Sigmoid colon (tissue), 7 donors: ENCODE measurements at places on chromosomes 3 and 15. TPM values are rescaled to one million over a fixed set of nuclear protein-coding genes. Genes with fewer than 3 reads are reported as not detected.

GRCh38 chr15:27965546-27965945 lies 133.6 kb downstream of the OCA2 start:
- DNase-seq, result no peak
- H3K27ac ChIP-seq, result no peak overlapping the region
- H3K27me3 ChIP-seq, result no peaks in the 10 kb centered on the region
- H3K36me3 ChIP-seq, result no peaks in the 10 kb centered on the region

- H3K27ac ChIP-seq, result no peak overlapping the region
- no peaks in the 10 kb centered on the region for H3K27me3 ChIP-seq
- no peak overlapping the region for H3K4me3 ChIP-seq
- H3K36me3 ChIP-seq, result no peaks in the 10 kb centered on the region
These were observed 82.9 kb downstream of the NR1D2 start for GRCh38 chr3:24027946-24028345.

DNA sequence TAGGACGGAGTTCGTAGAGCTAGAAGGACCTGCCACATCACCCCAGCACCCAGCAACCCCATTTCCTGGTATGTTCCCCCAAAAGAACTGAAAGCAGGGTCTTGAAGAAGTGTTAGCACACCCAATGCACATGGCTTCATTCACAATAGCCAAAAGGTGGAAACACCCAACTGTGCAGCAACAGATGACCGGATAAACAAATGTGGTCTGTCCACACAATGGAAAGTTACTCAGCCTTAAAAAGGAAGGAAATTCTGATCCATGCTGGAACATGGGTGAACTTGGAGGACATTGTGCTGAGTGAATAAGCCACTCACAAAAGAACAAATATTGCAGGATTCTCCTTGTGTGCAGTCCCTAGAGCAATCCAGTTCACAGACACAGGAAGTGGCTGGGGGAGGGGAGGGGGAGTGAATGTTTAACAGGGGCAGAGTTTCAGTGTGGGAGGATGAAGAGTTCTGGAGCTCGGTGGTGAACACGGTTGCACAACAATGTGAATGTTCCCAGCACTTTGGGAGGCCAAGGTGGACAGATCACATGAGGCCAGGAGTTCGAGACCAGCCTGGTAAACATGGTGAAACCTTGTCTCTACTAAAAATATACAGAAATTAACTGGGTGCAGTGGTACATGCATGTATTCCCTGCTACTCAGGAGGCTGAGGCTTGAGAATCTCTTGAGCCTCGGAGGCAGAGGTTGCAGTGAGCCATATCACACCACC lies 157.5 kb downstream of the NUP210 start:
- no peak overlapping the region for H3K27ac ChIP-seq
- H3K36me3 ChIP-seq, result no peaks in the 10 kb centered on the region
- peaks cover 12% of the 10 kb centered on the region for H3K27me3 ChIP-seq
- H3K4me3 ChIP-seq, result no peak overlapping the region
- no peak for DNase-seq
- H3K4me1 ChIP-seq, result no peaks in the 10 kb centered on the region

DNA sequence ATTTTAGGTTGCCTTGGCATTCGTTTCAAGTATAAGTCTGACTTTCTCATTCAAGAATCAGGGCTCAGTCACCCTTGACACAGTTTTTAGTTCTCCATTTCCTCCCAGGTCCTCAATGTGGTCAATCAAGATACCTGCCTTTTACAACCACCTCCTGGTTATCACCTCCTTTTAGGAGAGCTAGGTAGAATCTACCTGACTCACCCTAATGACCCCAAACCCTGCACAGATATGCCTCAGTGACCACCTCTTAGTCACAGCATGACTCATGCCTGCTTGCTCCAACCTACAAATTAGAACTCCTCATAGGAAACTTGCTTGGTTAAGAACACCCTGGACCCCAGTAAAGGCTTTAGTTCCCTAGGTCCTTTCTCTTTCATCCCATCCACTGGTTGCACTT lies 22.5 kb downstream of the DMXL2 start:
- H3K27me3 ChIP-seq, result no peaks in the 10 kb centered on the region
- H3K4me3 ChIP-seq, result no peak overlapping the region
- DNase-seq, result no peak
- H3K36me3 ChIP-seq, result no peaks in the 10 kb centered on the region
- no peak overlapping the region for H3K27ac ChIP-seq

DNA sequence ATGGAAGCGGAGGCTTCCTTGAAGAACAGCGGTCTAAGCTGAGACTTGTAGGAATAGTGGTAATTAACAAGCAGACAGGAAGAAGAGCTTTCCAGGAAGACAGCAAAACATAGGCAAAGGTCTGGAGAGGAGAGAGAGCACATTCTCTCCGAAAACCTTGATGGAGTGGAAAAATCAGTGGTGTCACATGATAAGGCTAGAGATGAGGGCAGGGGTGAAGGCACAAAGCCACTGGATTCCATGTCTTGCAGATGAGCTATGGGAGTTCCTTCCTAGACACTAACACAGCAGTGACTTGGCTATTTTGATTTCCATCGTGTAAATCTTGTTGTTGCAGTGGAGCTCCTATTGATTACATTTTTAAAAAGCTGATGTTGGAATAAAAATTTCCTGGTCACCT lies 132.0 kb downstream of the MCTP2 start:
- H3K27me3 ChIP-seq, result no peaks in the 10 kb centered on the region
- H3K4me1 ChIP-seq, result no peaks in the 10 kb centered on the region
- no peak for DNase-seq
- no peaks in the 10 kb centered on the region for H3K36me3 ChIP-seq

- H3K4me3 ChIP-seq, result no peak overlapping the region
- no peaks in the 10 kb centered on the region for H3K4me1 ChIP-seq
- H3K27me3 ChIP-seq, result no peaks in the 10 kb centered on the region
- no peaks in the 10 kb centered on the region for H3K36me3 ChIP-seq
These were observed 24.7 kb downstream of the KAT2B start for GRCh38 chr3:20064796-20065564.

DNA sequence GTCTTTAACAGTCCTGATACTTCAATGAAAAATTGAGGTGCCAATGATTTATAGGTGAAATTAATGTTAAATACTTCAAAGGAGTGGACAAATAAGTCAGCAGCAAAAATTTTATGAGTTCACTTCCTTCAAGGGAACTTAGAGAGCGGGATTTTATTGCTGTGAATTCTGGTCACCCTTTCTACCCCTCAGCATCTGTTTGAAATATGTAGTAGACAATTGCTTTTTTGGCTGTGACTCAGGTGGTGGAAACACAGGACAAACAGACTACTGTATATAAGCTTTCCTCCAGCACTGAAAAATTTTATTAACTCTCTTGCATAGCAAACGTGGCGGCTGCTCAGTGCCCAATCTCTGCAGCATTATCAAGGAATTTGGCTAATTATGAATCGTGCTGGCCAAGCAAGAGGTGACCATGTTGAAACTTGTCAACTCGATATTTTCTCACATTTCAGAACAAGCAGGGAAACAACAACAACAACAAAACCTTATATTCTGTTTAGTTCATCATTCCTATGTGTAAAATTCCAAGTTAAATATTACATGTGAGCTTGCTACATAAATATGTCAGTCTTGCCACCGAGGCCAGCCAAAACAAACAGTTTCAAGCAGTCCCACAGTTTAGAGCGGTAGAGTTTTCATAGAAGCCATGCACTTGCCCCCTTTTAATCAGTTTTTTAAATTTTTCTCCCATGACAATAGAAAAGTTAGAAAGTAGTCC lies 420.2 kb downstream of the FOXP1 start:
- H3K4me3 ChIP-seq, result no peak overlapping the region
- H3K27ac ChIP-seq, result no peak overlapping the region
- DNase-seq, result no peak
- H3K4me1 ChIP-seq, result no peaks in the 10 kb centered on the region

DNA sequence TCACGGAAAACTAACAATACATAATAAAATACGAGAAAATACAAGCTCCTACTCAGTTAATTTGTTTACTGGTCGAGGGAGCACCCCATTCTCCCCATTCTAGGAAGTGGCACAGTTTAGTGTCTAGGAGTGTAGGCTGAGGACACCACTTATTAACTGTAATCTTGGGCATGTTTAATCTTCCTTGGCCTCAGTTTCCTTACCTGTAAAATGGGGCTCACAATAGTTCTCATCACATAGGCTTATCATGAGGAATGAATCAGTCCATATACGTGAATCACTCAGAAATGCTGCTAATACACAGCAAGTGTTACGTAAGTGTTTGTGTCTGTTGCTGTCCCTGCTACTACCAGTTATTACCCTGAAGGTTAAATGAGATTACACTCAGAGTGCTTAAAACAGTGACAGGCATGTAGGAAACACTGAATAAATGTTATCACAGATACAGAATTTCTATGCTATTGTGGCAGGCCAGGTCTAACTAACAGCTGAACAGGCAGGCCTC lies 210.2 kb downstream of the OSBPL10 start:
- no peak overlapping the region for H3K4me3 ChIP-seq
- H3K27me3 ChIP-seq, result no peaks in the 10 kb centered on the region
- no peak for DNase-seq
- no peaks in the 10 kb centered on the region for H3K36me3 ChIP-seq

DNA sequence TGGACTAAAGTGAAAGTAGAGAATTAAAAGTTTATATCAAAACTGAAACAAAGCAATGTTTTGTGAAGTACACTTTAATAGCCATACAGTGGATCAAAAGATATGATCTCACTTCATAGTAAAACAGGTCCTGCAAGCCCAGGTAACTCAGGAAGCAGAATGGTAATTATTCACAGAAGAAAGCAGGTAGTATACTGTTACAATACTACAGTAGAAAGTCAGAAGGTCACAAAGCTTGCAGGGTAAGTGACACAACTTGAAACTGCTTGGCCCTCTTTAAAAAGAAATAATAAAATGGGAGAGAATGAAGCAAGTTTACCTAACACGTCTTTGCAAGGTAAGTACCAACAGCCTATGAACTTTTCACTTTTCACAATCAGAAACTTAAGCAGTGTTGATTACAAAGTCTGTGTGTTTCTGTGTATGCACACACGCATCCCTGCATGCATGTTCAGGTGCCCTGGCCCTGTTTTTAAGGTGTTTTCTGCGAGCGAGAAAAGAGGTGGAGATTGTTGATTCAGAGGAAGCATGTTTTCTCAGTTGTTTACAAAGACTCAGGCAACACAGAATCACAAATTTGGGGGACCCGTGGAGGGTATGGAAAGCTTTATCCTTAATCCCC lies at the start of gene NAALADL2:
NAALADL2 (plus strand) TSS at position 221 of the 622 bp plus-strand sequence.
- no peak within 1 kb of the TSS for H3K27ac ChIP-seq
- H3K4me1 ChIP-seq, result no peaks in the 10 kb centered on the region
- no peak within 1 kb of the TSS for H3K4me3 ChIP-seq
- no peaks in the 10 kb centered on the region for H3K36me3 ChIP-seq
- no peak for DNase-seq

DNA sequence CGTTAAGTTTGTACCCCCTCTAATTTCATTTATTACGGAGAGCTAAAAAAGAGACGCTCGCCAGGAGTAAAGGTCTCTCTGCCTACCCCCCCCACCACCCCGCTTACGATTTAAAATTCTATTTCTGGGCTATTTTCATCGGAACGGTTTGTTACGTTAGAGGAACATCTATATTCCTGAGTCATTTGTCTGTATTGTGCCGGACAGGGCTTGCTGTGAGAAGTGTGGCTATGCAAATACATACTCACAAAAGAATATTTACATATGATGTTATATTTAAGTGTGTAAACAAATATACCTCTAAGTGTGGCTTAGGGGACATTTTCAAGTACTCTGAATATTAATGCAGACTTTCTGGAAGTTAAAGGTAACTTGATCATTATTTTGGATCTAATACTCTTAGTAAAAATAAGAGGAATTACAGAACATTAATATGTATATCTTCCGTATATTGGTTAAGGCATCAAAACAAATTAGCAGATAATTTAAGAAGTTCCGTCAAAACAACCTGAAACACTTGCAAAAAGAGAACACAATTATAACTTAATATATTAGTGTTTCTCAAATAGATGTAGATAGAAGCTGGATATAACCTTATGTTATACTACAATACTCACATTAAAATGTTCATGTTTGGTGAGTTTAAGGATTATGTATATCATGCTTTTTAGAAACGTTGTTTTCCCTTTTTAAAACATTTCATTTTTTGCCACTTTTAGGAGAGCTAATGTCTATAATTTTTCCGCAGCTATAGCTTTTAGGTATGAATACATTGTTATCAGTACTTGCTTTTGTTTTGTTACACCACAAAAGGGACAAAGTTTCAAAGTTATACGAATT lies 1.6 kb upstream of the SHOX2 start:
- H3K27me3 ChIP-seq, result peaks cover 48% of the 10 kb centered on the region
- H3K4me3 ChIP-seq, result no peak overlapping the region
- DNase-seq, result no peak
- H3K4me1 ChIP-seq, result peaks cover 54% of the 10 kb centered on the region

- no peak for DNase-seq
- H3K4me3 ChIP-seq, result no peak overlapping the region
- H3K27ac ChIP-seq, result no peak overlapping the region
- H3K4me1 ChIP-seq, result peaks cover 7% of the 10 kb centered on the region
- no peaks in the 10 kb centered on the region for H3K36me3 ChIP-seq
- H3K27me3 ChIP-seq, result no peaks in the 10 kb centered on the region
These were observed 21.5 kb upstream of the MTHFS start for GRCh38 chr15:79918278-79918677.

DNA sequence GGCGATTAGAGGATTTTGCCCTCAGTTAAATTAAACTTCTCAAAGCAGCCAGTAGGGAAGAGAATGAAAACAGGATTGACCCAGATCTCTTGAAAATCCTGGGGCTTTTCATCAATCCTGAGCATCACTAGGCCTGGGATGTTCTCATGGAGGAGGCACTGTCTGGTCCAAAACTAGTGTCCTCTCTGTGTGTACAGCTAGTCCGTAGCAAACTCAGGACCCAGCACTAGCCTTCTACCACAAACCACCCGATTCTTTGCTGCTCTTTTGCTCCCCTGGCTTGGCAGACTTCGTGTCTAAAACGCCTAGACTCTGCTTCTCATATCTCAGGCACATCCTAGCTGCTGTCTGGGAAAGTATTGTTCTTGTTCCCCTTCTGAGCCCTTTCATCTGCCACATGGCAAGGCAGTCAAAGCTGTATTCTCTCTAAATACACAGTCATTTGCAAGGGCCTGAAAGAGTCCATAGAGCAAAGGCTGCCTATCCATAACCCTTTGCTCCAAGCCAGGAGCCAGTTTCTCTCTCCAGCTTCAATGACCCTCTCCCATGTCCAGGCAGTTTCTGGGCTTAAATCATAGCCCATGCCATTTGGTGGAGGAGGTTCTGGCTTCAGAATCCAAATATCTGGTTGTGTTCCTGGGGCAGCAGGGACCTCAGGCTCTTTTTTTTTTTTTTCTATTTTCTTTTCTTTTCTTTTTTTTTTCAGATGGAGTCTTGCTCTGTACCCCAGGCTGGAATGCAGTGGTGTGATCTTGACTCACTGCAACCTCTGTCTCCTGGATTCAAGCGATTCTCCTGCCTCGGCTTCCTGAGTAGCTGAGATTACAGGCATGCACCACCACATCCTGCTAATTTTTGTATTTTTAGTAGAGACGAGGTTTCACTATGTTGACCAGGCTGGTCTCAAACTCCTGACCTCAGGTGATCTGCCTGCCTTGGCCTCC lies 52.4 kb downstream of the CDC25A start:
- no peak overlapping the region for H3K27ac ChIP-seq
- DNase-seq, result no peak
- H3K4me3 ChIP-seq, result no peak overlapping the region
- no peaks in the 10 kb centered on the region for H3K36me3 ChIP-seq
- peaks cover 10% of the 10 kb centered on the region for H3K4me1 ChIP-seq
- no peaks in the 10 kb centered on the region for H3K27me3 ChIP-seq

Gene LRRC49
- polyA plus RNA-seq, result 10.2 TPM

Gene CAMP
- polyA plus RNA-seq, result not detected

Gene ALS2CL
- 35.0 TPM for polyA plus RNA-seq

Gene ASB14
- not detected for polyA plus RNA-seq

Gene RPS27L
- 405 TPM for polyA plus RNA-seq

Gene FAM81A
- polyA plus RNA-seq, result under 0.01 TPM

Gene DNAH12
- 0.16 TPM for polyA plus RNA-seq

Gene GOLGA8H
- polyA plus RNA-seq, result not detected
